ENCODE measurements at places on chromosomes 12 and 14.
A peak's percentile ranks its signal among the peaks of the same experiment; 100 is the strongest.

DNA sequence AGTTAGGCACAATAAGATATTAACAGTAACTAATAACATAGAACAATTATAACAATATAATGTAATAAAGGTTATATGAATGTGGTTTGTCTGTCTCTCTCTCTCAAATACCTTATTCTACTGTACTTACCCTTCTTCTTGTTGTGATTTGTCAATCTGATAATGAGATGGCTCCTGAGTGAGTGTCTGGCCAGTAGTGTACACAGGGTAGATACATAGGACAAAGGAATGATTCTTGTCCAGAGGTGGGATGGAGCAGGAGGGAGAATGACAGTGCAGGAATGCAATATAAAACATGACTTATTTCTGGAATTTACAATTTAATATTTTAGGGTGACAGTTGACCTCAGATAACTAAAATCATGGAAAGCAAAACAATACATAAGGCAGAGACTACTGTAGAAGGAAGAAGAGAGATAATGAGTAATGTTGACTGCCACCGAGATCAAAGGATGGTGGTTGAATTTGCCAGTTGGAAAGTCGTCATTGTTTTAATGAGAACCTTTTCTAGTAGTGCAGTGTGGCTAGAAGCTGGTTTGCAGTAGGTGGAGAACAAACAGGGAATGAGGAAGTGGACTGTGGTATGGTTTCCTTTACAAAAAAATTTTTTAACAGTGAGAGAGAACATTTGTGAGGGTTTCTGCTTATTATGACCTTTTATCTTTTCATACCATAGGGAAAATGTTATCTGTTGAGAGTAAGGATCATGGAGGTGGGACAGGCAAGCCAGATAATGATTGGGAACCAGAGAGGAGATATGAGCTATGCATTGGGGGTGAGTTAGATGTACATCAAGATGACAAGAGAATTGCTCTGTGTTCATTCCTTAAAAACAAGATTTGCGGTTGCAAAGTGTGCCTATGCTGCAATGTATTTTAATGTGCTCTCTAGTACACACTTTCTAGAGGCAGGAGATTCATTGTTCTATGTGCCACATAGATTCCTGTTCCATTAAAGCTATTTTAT is 458.3 kb downstream of the BTG1 start:
- DNase-seq, result no peak

- no peak for DNase-seq
Observed at GRCh38 chr12:101957252-101957959, 80.0 kb downstream of the DRAM1 start.

DNA sequence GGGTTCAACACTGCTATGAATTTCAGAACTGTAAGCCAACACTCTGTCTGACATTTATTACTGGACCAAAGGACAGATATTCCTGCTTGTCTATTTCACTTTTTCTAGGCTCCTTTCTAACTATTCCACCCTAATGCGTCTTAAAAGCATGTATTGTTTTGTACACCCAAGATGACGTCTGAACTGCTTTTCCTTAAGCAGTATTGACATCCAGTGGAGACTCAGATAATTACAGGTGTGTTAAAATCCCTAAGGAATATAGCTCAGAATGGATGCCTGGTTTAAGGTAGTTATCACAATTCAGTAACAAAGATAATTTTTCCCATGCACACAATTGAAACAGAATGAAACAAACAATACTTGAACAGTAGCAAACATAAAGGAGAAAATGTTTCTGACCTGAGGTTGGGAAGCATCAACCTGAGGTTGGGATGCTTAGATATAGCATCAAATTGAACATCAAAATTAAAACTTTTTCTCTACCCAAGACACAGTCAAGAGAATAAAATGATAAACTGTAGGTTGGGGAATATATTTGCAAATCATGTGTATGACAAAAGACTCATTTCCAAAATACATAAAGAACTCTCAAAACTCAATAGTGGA is 93.7 kb upstream of the PTPRR start:
- DNase-seq, result no peak

- DNase-seq, result no peak
Observed at GRCh38 chr12:95643256-95643655, 92.0 kb upstream of the USP44 start.

GRCh38 chr12:14665354-14666348 is 30.7 kb downstream of the GUCY2C start:
- DNase-seq, result no peak

GRCh38 chr14:106813477-106813823 is 1287.1 kb downstream of the TMEM121 start:
- no peak for DNase-seq

GRCh38 chr14:32608857-32609256 is 279.8 kb downstream of the AKAP6 start:
- DNase-seq, result no peak

GRCh38 chr14:77980475-77981321 is 180.8 kb downstream of the ADCK1 start:
- peak; percentile 8 for DNase-seq

GRCh38 chr14:76742966-76743365 is 18.3 kb upstream of the VASH1 start:
- no peak for DNase-seq

DNA sequence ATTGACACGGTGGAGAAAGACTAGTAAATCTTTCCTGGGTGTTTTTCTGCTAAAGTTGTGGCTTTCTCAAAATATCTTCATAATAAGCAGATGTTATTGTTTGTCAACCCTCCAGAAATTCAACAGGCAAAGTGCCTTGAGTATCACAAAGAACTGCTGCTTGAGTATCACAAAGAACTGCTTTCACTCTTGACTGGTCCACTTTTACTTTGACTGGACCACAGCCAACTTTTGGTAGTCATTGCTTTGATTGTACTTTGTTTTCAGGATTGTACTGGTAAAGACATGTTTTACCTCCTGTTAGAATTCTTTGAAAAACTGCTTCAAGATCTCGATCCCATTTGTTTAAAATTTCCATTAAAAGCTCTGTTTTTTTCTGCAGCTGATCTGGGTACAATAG is 62.6 kb downstream of the PDZRN4 start:
- DNase-seq, result no peak

DNA sequence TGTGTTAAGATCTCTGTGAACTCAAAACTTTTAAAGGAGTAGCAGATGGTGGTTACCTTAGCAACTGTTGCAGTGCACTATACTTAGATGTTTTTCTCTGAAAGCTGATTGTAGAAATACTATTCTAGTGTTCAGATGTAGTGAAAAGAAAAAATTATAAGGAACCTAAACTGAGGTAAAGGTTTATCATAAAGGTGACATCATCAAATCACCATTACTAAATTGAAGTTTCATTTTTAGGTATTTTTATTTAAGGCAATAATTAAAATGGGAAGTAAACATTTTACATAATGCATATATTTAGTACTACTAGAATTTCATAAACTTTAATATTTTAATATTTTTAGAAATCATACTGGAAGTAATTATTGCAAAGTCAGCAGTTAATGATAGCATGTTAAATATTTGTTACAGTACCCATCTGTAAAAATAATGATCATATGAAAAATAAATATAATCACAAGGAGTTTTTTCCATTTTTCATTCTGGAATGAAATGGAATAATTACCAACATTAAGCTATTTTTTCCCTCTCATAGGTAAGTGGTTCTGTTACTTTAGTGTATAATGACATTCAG is 141.1 kb upstream of the NAV3 start:
- no peak for DNase-seq

DNA sequence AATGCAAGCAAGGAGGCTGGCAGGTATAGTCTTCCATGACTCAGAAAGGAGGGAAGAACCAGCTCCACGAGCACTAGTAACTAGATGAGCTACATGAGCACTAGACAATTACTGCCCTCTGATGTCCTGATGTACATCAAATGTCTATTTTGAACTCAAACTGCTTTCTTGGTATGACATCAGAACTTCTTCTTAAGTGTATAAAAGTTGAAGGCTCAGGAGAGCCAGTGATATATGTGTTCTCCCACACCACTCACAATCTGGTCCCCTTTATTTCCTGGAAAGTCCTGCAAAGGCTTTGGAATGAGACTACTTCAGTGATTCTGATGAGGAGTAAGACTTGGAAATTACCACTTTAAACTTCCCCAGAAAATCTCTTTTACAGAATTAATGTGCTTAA is 18.5 kb upstream of the DHRS7 start:
- no peak for DNase-seq

- no peak for DNase-seq
Observed at GRCh38 chr14:77077040-77077439, 21.0 kb upstream of the CIPC start.

DNA sequence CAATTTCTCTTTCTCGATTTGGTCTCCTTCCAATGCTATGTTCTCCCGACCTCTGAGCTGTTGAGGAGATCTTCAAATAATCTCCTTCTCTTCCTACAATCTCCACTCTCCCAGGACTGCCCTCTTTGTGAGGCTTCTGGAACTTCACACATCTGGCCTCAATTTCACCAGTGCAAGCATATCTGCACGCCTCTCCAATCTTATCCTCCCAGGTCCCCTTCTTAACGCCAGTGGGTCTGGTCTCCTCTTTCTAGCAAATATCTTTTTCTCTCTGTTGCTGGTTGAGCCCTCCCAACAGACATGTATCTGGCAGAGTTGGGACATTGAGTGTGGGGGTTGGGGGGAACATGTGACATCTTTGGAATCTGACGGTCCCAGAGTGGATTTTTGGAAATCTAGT is 17.9 kb downstream of the RTL1 start:
- no peak for DNase-seq

- no peak for DNase-seq
Observed at GRCh38 chr14:32764131-32764530, 174.5 kb upstream of the NPAS3 start.

DNA sequence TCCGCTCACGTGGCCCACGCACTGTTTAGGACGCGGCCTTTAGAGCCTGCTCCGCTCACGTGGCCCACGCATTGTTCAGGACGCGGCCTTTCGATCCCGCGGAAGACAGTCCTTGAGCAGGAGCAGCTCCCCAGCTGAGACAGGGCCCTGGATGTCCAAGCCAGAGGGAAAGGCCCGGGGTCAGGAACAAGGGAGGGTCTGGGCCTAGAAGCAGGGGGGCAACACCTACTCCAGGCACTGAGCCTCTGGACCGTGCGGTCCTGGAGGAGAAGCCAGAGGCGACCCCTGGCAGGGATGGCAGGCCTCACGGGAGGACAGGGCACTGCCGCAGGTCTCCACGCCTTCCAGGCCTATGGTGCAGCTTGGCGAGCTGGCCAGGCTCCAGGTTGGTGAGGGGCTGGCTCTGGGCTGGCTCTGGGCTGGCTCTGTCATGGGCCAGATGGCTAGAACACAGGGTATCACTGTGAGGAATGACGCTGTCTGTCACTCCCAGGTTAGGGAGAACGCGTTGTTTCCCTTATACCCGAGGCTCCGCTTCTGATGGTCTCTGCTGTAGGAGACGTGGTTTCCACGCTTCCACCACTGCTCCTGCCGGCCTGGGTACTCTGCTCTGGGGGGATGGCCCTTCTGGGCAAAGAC is 341.7 kb downstream of the TMEM121 start:
- no peak for DNase-seq

GRCh38 chr14:102901633-102902032 is 20.8 kb upstream of the AMN start:
- peak; percentile 93 for DNase-seq

DNA sequence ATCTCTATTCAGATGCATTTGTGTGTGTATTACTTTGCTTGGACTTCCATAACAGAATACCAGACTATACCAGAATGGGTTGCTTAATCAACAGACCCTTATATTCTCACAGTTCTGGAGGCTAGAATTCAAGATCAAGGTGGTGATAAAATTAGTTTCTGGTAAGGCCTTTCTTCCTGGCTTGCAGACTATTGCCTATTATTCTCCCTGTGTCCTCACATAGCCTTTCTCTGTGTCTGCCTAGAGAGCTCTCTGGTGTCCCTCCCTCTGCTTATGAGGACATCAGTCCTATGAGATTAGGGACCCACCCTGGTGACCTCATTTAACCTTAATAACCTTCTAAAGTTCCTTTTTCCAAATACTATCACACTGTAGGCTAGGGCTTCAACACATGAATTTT is 106.0 kb downstream of the FAR2 start:
- DNase-seq, result no peak

GRCh38 chr14:105857826-105858675 is 331.7 kb downstream of the TMEM121 start:
- no peak for DNase-seq

GRCh38 chr12:49068879-49069506 is 786 bp downstream of the RHEBL1 start:
- no peak for DNase-seq

DNA sequence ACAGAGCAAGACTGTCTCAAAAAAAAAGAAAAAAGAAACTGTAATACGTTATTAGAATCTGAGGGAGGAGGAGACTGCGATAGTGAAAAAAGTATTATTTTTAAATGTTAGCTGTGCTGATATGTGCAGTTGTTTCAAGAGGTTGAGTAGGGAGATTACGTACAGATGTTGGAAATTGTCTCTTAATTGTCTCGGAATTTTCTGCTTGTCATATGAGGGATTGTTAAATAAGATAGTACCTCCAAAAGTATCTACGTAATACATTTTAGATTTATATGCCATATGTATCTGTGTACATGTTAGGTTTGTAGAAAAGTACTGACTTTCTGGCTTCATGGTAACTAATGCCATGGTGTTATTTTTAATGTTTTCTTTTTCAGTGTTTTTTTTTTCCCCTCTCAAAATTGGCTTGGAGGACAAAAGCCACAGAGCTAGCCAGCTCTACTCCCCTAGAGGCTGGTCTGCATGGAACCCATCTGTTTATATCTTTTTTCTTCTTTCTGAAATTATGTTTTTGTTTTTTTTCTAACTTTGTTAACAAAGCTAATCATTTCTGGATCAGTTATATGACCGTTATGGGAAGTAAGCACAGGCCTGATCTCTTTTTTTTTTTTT is 3.4 kb downstream of the RIMKLB start:
- no peak for DNase-seq

GRCh38 chr14:31371646-31372045 is 48.7 kb downstream of the HEATR5A start:
- no peak for DNase-seq

DNA sequence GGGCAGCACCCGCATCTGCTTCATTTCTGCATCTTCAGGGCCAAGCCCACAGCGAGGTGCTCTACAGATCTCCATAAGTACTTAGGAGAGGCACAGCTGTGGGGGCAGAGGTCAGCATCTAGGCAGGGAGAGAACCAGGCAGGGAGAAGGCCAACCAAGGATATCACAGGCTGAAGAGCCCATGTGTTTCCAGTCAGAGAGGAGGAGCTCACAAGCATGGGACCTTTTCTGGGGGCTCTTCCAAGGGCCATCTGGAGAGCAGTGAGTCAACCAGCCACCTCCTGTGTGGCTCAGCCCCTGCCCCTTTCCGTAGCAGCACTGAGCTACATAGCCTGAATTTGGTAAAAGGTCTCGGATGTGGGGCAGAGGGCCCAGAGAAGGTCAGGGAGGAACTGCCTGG is 78.5 kb downstream of the ARL6IP4 start:
- DNase-seq, result no peak

All from GM06990 (cell line).